ENCODE measurements at places on chromosomes 2 and 18. TPM values are rescaled to one million over a fixed set of nuclear protein-coding genes. Genes with fewer than 3 reads are reported as not detected.

The EMX1 gene
- total RNA-seq = 0.44 TPM

The DOCK10 gene
- total RNA-seq = 179 TPM

The MPPE1 gene
- 61.2 TPM for total RNA-seq

The SLC19A3 gene
- total RNA-seq = not detected

The SH3RF3 gene
- total RNA-seq = 1.0 TPM

- DNase-seq = no peak
- H3K36me3 ChIP-seq = no peaks in the 10 kb centered on the region
- no peak overlapping the region for H3K4me3 ChIP-seq
- H3K4me1 ChIP-seq = peaks cover 22% of the 10 kb centered on the region
Measured at GRCh38 chr2:44084850-44085249, 83.8 kb upstream of the PPM1B start.

DNA sequence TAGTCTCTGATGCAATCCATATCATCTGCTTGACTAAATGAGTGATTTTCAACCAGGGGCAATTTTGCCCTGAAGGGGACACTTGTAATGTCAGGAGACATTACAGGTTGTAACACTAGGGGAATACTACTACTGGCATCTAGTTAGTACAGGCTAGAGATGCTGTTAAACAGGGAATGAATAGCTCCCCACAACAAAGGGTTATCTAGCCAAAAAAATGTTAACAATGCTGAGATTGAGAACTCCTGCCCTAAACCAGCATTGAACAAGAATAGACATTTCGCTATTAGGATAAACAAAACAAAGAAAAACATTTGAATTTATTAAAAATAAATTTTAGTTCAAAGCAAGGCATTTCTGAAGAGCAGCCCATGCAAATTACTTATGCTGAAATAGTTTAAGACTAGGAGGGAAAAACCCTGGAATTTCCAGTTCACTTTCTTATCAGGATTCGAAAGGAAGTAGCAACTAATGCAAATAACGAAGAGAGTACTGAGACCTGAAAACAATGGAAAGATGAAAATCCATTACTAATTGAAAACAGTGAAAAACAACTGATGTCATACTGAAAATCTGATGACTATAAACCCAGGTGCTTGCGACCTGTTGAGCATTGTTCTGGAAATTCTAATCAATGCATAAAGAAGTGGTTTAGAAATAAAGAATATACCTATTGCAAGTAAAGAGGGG is 53.1 kb downstream of the CAB39 start:
- peaks cover 73% of the 10 kb centered on the region for H3K4me1 ChIP-seq
- peaks cover 20% of the 10 kb centered on the region for H3K36me3 ChIP-seq
- H3K27ac ChIP-seq = peak overlapping the region; percentile 77
- H3K27me3 ChIP-seq = no peaks in the 10 kb centered on the region
- no peak for DNase-seq

DNA sequence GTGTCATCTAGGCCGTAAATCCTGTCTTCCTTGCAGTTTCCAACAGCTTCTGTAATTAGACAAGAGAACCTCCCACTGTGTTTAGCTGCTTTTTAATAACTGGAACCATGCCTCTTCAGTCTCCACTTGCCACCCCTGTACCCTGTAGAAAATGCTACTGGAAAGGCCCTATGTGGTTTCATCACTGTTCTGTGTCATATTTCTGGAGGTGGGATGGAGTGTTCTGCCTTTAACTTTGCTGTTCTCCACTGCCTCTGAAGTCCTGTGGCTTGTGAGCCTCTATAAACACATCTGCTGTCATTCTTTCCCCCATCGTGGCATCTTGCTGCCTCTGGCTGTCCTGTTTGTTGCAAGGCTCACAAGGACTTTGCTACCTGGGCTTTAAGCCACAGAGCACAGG is 17.9 kb downstream of the MGAT5 start:
- H3K4me3 ChIP-seq = no peak overlapping the region
- DNase-seq = no peak
- H3K27ac ChIP-seq = no peak overlapping the region
- H3K4me1 ChIP-seq = peaks cover 34% of the 10 kb centered on the region
- H3K36me3 ChIP-seq = no peaks in the 10 kb centered on the region
- no peaks in the 10 kb centered on the region for H3K27me3 ChIP-seq

DNA sequence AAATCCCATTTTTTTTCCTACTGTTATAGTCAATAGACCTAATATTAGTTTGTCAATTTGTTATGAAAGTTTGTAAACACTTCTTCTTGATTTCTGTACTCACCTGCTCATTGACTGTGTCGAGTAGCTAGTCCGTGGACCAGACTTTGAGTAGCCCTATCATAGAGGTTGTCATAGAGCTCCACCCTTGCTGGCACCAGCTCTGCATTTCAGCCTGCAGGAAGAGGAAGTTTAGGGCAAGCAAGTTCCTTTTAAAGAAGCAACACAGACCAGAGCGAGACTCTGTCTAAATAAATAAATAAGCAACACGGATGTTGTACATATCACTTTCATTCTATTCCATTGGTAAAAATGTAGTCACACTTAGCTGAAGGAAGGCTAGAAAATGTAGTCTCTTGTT is 74.0 kb downstream of the MCFD2 start:
- H3K27me3 ChIP-seq = peaks cover 17% of the 10 kb centered on the region
- H3K27ac ChIP-seq = no peak overlapping the region
- H3K36me3 ChIP-seq = no peaks in the 10 kb centered on the region
- H3K4me3 ChIP-seq = no peak overlapping the region

DNA sequence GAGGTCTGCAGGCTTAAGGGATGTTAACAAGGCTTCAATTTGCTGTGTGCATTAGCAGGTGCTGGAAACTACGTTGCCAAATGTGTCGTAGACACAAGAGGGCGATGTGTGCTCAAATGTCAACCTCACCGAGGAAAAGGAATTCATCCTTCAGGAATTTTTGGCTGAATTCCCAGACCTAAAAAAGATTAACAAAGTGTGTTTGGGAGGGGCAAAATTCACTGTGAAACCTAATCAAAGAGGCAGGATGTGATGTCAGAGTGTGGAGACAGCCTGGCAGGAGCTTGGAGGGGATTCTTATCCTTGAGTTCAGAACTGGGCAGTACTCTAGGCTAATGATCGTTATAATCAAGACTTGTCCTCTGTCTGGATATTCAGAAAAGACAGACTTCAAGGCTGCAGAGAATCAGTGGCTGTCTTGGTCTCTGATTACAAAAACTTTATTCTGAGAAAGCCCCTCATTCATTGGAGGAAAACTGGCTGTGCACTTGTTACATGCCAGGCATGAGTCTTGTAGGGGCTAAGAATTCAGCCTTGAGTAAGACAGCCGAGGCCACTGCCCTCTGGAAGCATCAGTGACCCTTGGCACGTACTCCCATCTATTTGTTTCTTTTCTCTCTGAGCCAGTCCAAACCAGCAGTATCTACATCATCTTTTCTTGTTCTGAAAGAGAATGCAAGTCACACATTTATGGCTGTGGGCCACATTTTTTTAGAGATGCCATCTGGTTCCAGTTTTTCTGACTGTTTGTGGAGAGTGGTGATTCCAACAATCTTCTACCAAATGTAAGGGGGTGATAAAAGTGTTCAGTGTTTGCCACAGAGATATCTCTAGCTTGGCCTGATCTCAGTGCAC is 18.7 kb upstream of the SCYGR1 start:
- H3K27me3 ChIP-seq = no peaks in the 10 kb centered on the region
- DNase-seq = no peak
- H3K4me1 ChIP-seq = peaks cover 58% of the 10 kb centered on the region
- no peak overlapping the region for H3K27ac ChIP-seq

The EPHA4 gene
- 6.6 TPM for total RNA-seq

The KIF5C gene
- 23.9 TPM for total RNA-seq

DNA sequence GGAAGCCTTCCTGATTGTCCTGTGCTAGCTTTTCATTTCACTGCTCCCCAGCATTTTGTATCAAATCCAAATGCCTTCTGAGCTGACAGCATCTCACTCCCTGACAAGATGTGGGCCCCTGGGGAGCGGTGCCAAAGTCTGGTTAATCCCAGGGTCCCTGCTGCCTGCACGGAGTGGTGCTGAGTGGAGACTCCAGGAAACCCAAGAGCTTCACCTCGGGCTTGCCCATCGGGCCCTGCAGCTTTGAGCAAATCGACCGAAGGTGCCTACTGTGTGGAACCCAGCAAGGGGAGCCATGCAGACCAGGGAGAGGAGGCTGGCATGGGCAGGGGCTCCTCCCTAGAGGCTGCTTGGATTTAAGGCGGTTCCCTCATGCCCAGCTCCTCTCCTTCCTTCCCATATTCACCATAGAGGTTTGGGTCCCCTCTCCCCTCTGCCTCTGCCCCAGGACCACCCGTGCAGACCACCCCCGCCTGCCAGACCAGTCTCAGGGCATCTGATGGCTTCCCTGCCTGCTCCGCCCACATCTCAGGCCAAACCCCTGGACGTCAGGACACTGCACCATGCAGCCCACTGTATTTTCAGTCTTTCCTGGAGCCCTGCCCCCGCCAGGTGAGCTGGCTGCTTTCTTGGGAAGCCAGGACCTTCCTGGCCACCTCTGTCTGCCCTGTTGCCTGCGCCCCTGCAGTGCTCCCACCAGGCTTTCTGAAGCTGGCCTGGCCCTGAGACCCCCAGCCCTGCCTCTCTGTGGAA is 37.8 kb downstream of the RRM2 start:
- DNase-seq = no peak
- no peak overlapping the region for H3K4me3 ChIP-seq
- no peaks in the 10 kb centered on the region for H3K27me3 ChIP-seq
- H3K27ac ChIP-seq = no peak overlapping the region

The CCDC148 gene
- total RNA-seq = not detected

GRCh38 chr2:206245265-206245672 is 29.2 kb upstream of the ZDBF2 start:
- H3K27me3 ChIP-seq = peaks cover 11% of the 10 kb centered on the region
- no peaks in the 10 kb centered on the region for H3K4me1 ChIP-seq
- no peak overlapping the region for H3K27ac ChIP-seq
- no peak overlapping the region for H3K4me3 ChIP-seq
- H3K36me3 ChIP-seq = peaks cover 1% of the 10 kb centered on the region

DNA sequence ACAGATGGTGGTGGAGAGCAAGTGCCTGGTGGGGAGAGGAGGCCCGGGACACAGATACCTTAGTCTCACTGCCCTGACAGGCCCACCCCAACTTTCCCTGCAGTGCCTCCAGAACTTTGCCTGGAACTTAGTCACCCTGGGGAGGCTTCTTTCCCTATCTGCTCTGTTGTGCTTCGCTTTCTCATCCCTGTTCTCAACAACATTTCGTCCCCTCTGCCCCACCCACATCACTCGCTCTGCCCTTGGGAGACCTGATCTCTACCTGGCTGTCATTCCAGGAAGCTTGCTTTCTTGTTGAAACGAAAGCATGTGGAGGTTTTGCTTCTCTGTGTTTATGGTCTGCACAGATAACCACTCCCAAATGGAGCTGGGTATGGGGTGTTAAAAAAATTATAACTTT is 93.8 kb downstream of the PRKCE start:
- no peak overlapping the region for H3K4me3 ChIP-seq
- H3K4me1 ChIP-seq = peaks cover 11% of the 10 kb centered on the region
- H3K36me3 ChIP-seq = peaks cover 5% of the 10 kb centered on the region
- no peak for DNase-seq
- no peak overlapping the region for H3K27ac ChIP-seq

- H3K27me3 ChIP-seq = peaks cover 9% of the 10 kb centered on the region
- H3K4me1 ChIP-seq = no peaks in the 10 kb centered on the region
- H3K36me3 ChIP-seq = no peaks in the 10 kb centered on the region
- no peak overlapping the region for H3K4me3 ChIP-seq
- no peak overlapping the region for H3K27ac ChIP-seq
Measured at GRCh38 chr2:235616885-235617284, 123.0 kb downstream of the AGAP1 start.

The HS6ST1 gene
- 11.3 TPM for total RNA-seq

- DNase-seq = no peak
- no peak overlapping the region for H3K4me3 ChIP-seq
- no peaks in the 10 kb centered on the region for H3K27me3 ChIP-seq
- no peaks in the 10 kb centered on the region for H3K36me3 ChIP-seq
- peaks cover 15% of the 10 kb centered on the region for H3K4me1 ChIP-seq
Measured at GRCh38 chr2:27448381-27448780, 6.2 kb downstream of the KRTCAP3 start.

- H3K4me1 ChIP-seq = peaks cover 10% of the 10 kb centered on the region
- peaks cover 31% of the 10 kb centered on the region for H3K27me3 ChIP-seq
- no peaks in the 10 kb centered on the region for H3K36me3 ChIP-seq
- no peak overlapping the region for H3K4me3 ChIP-seq
- H3K27ac ChIP-seq = no peak overlapping the region
- no peak for DNase-seq
Measured at GRCh38 chr2:74436848-74437695, 4.7 kb downstream of the RTKN start.

GRCh38 chr18:54020966-54021365 is 203.5 kb downstream of the MBD2 start:
- peaks cover 5% of the 10 kb centered on the region for H3K27me3 ChIP-seq
- H3K27ac ChIP-seq = no peak overlapping the region
- H3K4me3 ChIP-seq = no peak overlapping the region
- H3K4me1 ChIP-seq = no peaks in the 10 kb centered on the region
- no peaks in the 10 kb centered on the region for H3K36me3 ChIP-seq

The ARHGAP25 gene
- total RNA-seq = 49.5 TPM

GRCh38 chr2:207257251-207258250 is 91.8 kb upstream of the KLF7 start:
- H3K27me3 ChIP-seq = peaks cover 31% of the 10 kb centered on the region
- H3K4me3 ChIP-seq = no peak overlapping the region
- peaks cover 34% of the 10 kb centered on the region for H3K4me1 ChIP-seq
- no peak overlapping the region for H3K27ac ChIP-seq

The CTAGE1 gene
- total RNA-seq = not detected

DNA sequence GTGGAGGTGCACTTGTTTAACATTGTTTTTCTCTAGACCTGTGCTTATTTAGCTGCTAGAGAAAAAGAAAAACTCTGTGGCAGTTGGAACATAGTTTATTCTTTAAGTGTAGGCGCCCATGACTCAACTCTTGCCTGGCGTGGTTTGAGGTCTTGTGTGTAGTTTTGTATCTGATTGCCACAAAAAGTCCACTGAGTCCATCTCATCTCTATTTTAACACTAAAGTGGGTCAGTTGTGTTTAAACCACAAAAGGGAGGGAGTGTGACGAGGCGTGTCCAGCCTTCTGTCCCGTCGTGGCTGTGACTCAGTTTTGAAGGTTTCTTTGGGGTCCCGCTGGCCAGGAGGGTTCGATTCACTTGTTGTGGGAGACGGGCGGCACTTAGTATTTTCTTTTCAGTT is 15.3 kb upstream of the UGT1A9 start:
- H3K4me1 ChIP-seq = peaks cover 8% of the 10 kb centered on the region
- H3K27me3 ChIP-seq = peaks cover 36% of the 10 kb centered on the region
- peak; percentile 12 for DNase-seq
- H3K36me3 ChIP-seq = no peaks in the 10 kb centered on the region
- H3K4me3 ChIP-seq = no peak overlapping the region
- no peak overlapping the region for H3K27ac ChIP-seq

DNA sequence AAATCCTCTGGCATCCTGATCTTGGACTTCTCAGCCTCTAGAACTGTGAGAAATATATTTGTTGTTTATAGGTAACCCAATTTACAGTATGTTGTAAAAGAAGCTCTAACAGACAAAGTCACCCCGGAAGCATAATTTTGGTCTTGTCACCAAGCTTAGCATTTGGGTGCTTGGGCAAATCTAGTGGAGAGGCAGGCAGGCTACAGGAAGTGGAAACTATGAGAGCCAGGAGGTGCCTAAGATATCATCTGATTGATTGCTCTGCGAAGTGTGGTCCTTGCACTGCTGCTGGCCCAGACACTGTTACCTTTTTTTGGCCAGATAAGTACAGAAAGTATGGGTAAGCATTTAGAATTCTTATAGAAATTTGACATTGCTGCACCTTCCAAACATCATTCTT is 102.9 kb downstream of the CDC42EP3 start:
- H3K27me3 ChIP-seq = peaks cover 6% of the 10 kb centered on the region
- H3K4me3 ChIP-seq = peak overlapping the region; percentile 46
- peaks cover 31% of the 10 kb centered on the region for H3K4me1 ChIP-seq
- H3K36me3 ChIP-seq = no peaks in the 10 kb centered on the region
- DNase-seq = no peak

GRCh38 chr2:227626580-227627151 is 9.4 kb downstream of the SCYGR4 start:
- DNase-seq = no peak
- peaks cover 27% of the 10 kb centered on the region for H3K27me3 ChIP-seq
- H3K4me3 ChIP-seq = no peak overlapping the region
- no peak overlapping the region for H3K27ac ChIP-seq
- no peaks in the 10 kb centered on the region for H3K36me3 ChIP-seq

The HMSD gene
- total RNA-seq = 65.8 TPM
